ENCODE measurements at places on chromosomes 1 and 21.
A peak's percentile ranks its signal among the peaks of the same experiment; 100 is the strongest.

DNA sequence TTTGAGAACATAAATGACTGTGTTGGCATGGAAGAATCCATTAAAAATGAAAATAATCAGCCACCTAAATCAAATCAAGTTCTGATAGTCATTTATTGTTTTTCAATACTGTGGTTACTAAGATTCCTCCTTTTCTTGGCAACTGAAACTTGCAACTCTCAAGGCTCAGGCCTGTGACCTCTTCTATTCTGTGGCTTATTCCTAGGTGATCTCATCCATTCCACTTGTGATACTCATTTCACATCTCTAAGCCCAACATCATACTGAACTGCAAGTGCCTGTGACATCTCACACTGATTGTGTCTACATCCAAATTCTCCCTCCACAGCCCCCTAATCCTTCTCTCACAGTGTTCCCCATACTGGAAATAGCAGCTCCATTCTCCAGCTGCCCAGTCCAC is 4.8 kb upstream of the ST6GALNAC5 start:
- DNase-seq, result peak; percentile 69

GRCh38 chr1:59409549-59409948 is 112.7 kb downstream of the FGGY start:
- no peak for DNase-seq

DNA sequence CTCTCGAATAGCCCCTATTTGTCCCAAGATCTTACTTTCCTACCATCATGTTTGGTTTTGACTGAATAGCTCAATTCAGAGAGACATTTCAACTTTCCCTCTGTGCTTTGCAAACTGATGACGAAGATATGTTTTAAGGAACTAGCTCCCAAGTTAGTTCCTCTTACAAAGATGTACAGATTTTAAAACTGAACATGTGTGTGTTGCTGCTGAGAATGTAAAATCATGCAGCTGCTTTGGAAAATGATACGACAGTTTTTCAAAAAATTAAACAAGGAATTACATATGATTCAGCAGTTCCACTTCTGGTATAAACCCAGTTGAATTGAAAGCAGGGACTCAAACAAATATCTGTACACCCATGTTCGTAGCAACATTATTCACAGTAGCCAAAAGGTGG is 33.6 kb downstream of the KIF26B start:
- no peak for DNase-seq

GRCh38 chr1:53681977-53682685 is 56.8 kb downstream of the GLIS1 start:
- no peak for DNase-seq

GRCh38 chr21:21309510-21309909 is 311.3 kb downstream of the NCAM2 start:
- DNase-seq, result no peak

DNA sequence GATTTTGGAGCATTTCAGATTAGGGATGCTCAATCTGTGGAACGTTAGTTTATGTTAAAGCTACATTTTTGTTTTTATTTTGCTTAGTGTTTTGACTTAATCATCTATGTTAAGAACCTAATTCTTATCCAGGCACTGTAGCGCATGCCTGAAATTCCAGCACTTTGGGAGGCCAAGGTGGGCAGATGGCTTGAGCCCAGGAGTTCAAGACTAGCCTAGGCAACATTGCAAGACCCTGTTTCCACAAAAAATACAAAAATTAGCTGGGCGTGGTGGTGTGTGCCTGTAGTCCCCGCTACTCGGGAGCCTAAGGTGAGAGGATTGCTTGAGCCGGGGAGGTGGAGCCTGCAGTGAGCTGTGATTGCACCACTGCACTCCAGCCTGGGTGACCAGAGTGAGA is 23.4 kb downstream of the FNBP1L start:
- no peak for DNase-seq

- no peak for DNase-seq
Measured at GRCh38 chr1:18540136-18540765, 59.5 kb downstream of the KLHDC7A start.

GRCh38 chr1:173360487-173361063 is 116.6 kb upstream of the PRDX6 start:
- no peak for DNase-seq

DNA sequence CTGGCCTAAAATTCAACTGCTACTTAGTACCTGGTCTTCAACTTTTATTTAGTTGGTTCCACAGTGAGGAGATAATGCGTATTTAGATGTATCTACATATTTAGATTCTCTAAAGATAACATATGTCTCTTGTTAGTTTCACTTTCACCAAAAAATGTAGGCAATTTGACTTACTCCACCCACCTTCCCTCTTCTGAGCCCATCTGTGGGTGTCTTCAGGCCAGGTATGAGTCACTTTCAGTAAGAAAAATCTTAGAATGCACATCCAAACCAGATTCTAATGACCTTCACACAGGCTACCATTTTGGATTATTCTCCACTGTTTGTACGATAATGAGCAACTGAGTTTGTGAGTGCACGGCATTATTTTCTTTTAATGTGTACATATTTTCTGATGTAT is 501.7 kb downstream of the NEGR1 start:
- peak; percentile 44 for DNase-seq

DNA sequence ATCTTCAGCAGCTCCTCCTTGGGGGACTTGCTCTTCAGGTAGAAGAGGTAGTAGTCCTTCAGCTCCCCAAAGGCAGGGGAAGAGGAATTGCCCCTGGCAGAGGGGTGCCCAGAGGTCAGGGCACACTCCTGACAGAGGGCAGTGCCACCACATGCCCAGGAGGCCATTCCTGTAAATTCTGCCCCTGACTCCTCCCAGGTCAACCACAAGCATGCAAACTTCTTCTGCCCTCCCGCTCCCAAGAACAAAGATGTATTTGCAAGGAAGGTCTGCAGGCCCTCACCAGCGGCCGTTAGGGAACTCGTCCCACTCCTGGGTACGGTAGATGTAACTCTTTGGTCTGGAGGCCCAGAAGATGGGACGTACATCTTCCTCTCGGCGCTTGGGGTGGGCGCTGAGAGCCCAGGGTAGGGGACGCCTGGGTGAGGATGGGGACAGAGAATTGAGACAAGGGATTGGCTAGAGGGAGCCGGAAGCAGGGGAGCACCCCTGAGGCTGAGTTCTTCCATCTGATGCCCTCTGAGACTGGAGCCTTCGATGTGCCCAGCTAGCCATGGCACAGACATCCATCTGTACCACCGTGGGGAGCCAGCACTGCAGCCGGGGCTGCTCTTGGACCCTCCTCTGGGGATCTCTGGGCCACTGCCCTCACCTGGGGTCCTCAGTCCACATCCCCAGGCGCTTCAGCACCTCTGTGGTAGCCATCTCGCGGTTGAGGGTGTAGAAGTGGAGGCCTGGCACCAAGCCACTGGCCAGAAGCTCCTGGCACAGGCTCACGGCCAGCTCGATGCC is 11.1 kb downstream of the MTHFR start:
- DNase-seq, result no peak

DNA sequence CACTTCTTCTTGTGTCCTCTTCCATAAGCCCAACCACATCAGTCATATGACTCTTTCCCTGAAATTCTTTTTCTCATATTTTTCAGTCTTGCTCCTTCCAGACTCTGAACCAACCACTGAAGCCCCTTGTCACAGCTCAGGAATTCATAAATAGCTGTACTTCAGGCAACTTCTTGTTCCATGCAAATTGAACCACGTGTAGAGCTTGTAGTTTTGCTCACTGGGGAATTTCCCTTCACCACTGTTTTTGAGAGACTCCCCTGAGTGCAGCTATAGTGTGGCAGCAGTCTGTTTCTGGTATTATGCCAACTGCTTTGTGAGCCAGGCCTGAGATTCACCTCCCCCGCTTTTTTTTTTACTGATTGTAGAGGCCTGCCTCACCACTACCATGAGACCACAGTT is 150.3 kb upstream of the SPAG17 start:
- DNase-seq, result peak; percentile 73

- peak; percentile 94 for DNase-seq
Measured at GRCh38 chr1:61301824-61302657, 219.7 kb downstream of the NFIA start.

DNA sequence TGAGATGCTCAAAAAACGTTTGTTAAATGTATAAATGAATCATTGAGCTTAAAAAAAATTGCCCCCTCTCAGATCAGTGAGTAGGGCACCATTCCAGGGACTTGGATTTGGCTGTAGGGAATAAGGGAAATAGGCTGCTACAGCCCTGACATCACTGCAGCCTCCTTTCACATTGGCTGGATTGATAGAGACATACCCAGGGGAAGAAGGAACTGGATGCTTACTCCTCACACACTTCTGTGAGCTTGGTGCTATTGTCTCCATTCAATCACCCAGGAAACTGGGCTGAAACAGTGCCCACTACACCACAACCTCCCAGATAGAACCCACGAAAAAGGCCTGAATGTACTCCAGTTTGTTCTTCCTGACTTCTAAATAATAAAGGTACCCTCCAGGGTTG is 87.2 kb downstream of the TGFBR3 start:
- DNase-seq, result peak; percentile 76

DNA sequence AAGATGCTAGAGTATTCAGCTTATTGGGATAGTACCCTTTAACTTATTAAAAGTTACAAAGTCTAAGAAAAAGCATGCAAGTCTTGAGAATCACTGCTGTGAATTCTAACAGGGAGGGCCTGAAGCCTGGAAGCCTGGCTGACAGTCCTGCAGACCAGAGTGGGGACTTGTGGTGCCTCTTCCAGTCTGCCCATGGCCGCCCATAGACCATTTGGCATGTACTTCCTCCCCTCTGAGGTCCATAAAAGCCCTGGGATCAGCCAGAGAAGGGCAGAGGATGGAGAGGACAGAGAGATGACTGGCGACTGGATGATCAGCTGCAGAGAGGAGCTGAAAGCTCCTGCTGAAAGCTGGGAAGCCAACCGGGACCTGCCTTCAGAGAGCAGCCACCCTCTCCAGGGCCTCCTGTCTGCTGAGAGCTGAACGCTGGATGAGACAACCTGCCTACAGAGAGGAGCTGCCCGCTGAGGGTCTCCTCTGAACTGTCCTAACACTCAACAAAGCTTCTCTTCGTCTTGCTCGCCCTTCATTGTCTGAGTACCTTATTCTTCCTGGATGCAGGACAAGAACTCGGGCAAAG is 12.5 kb upstream of the SLC1A7 start:
- no peak for DNase-seq

GRCh38 chr1:63935553-63935952 is 161.7 kb downstream of the ROR1 start:
- no peak for DNase-seq

DNA sequence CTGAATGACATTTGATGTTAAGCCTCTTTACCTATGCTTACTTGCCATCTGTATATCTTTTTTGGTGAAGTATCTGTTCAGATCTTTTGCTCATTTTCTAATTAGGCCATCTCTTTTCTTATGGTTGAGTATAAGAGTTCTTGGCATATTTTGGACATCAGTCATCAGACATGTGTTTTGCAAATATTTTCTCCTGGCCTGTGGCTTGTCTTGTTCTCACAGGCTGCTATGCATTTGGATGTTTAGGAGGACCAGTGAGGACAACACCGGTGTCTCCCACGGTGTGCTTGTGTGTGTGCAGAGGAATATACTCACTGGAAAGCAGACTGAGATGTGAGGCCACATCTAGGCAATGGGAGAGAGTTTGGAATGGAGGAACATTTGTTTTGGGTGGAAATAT is 87.1 kb upstream of the LYST start:
- peak; percentile 88 for DNase-seq

DNA sequence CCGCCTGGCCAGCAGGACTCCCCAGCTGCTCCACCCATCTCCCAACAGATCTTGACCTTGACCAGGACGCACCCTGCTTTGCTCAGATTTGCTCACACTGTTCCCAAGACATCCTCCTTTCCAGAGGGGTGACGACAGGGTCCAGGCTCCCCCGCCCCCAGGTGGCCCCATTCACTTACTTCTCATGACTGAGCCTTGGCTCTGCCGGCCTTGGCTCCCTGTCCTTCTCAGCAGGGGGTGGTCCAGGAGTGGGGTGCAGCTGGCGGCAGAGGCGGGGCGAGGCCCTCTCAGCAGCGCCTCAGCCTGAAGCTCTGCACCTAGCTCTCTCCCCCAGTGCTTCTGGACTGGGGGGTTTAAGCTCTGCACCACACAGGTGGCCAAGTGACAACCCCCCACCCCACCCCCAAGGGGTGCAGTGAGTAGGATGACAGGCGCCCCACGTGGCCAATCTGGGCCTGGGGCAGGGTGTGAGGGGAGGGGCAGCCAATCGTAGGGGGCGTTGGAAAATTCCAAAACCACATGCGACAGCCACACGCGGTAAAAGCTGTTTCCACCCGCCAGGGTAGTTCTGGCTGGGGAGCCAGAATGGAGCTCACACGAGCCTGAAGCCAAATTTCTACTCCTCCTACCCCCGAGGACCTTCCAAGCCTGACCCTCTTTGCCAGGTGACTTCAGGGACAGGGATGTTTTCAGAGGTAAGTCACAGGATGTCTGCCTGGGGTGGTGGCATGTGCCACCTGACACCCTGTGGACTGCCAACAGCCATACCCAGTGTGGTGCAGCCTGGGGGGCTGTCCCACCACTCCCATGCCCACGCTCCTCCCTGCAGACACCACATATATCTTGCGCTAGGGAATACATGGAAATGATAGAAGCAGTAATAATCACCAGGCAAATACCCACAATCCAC is 5.6 kb downstream of the RORC start:
- DNase-seq, result no peak

GRCh38 chr1:208438112-208438699 is 194.0 kb upstream of the PLXNA2 start:
- no peak for DNase-seq

DNA sequence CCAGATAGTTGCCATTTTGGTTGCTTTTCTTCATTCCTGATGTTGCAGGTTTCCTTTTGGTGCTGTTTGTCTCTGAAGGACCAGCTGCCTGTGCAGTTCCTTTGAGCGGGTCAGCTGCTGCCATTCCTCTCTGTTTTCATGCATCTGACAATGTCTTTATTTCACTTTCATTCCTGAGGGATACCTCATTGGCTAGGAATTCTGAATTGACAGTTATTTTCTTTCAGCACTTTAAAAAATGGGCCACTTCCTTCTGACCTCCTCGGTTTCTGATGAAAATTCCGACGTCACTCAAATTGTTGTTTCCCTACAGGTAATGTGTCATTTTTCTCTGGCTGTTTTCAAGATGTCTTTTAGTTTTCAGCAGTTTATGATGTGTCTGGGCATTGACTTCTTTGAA is 24.8 kb downstream of the CCSAP start:
- DNase-seq, result no peak

- no peak for DNase-seq
Measured at GRCh38 chr1:110726755-110727154, 52.0 kb upstream of the KCNA3 start.

- peak; percentile 12 for DNase-seq
Measured at GRCh38 chr1:155277902-155278688, 832 bp downstream of the HCN3 start.

DNA sequence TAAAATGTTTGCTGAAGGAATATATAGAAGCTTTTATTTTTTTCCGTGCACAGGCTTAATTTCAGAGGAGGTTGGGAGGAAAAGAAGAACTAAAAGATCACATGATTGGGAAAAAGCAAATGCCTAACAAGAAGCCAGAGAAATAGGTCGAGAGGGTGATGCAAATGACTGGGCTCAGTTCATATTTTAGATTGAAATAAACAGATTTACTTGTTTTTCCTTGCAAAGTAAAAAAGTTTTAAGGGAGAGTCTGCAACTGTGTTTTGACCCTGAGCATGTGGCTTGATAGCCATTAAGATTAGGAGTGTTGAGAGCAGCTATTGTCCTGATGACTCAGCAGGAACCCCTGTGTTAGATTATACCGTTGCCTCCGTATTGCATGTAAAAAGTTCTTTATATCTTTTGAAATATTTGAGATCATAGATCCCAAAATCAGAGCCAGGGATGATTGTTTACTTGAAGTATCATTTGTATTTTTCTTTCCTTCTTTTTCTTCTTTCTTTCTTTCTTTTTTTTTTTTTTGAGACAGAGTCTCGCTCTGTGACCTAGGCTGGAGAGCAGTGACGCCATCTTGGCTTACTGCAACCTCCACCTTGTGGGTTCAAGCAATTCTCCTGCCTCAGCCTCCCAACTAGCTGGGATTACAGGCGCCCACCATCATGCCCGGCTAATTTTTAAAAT is 20.2 kb downstream of the CLIC4 start:
- DNase-seq, result peak; percentile 68
